Hematopoietic multipotent progenitor cell treated with erythropoietin and hydrocortisone succinate and interleukin-3 and kit ligand, for 17 days (in vitro differentiated cells): ENCODE measurements at places on chromosomes 3 and 15.

- no peak for DNase-seq
Measured at GRCh38 chr3:124805671-124806070, 75.4 kb downstream of the UMPS start.

GRCh38 chr3:179702271-179702947, 49.6 kb downstream of the USP13 start:
- DNase-seq = no peak

DNA sequence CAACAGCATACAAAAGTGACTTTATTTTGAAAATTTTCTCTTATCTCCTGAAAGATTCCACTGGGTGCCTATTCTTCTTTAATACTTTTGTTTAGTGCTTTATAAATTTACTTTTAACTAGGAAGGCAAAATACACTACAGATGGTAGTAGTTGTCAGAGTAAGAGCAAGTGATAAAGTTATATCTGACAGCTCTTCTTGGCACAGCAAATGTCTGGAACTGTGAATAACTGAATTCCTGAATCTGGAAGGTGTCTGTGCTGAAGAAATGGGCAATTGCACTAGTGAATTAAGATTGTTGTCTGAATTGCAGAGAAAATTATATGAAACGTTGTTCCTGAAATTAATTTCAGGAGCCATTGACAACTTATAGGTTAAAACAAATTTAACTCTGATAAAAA, 213.8 kb upstream of the CBLB start:
- DNase-seq = no peak

- no peak for DNase-seq
Measured at GRCh38 chr3:151384741-151385174, at the start of gene P2RY12. Gene P2RY12, minus strand, starts transcription at chr3:151384753. Its CDS starts 45,908 bp downstream, at chr3:151338845.

- DNase-seq = no peak
Measured at GRCh38 chr15:52437646-52438045, 91.0 kb downstream of the MYO5A start.

- no peak for DNase-seq
Measured at GRCh38 chr3:9955611-9956352, 3.6 kb upstream of the PRRT3 start.

DNA sequence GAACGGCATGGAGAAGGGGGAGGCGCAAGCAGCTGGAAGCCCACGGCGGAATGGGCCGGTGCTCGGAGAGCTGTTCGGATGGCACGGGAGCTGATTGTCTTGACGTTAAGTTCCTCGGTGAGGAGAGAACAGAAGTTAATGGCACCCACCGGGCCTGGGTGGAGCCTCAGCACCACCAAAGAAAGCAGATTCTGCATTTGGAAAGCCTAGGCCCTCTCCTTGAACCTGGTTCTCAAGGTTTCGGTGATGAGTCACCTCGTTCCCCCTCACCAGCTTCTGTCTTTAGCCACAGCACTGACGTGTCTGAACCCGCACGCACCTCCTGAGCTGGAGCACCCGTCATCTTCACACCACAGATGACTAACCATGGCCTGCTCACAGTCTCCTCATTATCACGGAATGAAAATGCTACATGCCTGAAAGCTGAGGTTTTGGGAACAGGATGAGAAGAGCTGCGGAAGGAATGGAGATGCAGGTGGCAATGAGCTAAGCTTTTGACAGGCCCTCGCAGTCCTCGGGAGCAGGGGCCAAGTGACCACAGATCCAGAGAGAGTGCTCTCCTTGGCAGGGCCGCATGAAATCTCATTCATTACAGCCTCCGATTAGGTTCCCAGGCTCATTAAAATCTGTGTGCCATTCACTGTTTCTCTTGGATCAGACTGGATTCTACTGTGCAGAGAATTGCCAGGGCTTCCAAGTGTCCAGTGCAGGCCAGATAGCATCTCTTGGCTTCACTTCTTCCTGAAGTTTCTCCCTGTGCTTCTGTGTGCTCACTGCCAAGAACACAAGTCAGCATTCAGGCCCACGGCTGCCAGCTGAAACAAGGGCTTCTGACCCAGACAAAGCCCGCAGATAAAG, 96.3 kb upstream of the DLG1 start:
- DNase-seq = no peak

DNA sequence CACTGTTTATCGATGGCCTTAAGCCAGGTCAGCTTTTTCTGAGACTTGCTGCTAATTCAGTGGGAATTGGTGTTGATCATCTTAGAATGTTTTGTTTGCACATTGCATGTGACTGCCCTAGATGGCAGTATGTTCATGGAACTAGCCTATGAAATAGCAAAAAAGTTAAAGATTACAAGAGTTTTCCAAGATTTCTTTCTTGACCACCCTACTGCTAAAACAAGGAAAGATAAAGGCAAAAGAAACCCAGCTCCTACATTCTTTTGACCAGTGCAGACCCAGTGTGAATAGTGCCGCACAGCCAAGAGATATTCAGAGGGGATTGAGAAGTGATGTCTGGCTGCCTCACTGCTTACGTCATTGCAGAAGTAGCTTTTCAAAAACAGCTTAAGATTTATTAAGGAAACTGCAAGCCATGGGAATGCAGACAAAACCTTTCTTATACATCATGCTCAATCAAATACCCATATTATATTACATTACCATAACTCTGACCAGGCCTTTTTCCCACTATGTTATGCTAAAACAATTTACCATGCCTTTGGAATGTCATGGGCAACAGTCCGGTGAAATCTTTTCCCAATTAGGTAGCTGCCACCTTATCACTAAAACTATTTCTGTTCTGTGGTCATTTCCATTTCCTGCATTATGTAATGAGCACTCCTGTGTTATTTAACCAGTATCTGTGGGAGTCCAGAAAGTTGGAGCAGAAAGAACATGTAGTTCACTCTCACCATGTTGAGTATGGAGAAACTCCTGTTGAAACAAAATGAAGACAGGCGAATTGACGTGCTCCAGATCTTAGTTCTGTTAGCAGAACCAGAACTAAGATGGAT, 6.0 kb downstream of the PHLDB2 start:
- DNase-seq = no peak

DNA sequence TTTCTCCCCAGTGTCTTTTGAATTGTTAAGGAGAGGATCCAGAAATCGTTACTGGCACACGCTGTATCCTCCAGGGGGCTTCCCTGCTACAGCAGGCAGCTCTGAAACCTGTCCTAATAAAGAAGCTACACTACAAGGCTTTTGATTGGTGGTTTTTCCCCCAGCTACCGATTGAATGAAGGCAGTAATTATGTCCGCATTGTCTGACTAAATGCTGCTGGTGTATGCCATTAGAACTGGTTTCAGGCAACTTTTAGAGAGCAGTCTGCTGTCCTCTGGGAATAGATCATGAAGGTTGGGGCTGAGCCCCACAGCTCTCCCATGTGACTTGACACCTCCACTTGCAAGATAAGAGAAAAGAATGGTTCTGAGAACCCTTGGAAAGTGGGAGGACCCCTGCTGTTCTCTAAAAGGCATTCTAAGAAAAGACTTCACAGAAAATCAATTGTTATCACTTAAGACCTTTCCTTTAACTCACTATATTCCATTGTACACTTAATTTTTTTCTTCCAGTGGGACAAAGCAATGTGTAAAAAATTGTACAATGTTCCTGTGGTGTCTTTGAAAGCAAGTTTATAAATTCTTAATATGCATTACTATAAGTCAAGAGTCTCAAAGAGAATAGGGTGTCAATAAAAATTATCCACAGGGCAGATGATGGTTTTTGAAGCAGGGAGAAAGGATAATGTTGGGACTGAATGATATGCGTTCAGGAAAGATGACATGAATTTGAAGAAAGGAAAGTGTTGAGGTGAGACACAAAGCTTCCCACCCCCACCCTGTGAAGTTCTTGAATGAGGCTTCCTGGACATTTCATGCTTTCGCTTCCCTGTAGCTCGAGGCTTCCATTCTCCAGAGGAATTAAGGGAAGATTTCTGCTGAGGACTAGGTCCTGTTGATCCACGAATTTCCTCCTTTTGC, 53.0 kb upstream of the DAZL start:
- DNase-seq = no peak

DNA sequence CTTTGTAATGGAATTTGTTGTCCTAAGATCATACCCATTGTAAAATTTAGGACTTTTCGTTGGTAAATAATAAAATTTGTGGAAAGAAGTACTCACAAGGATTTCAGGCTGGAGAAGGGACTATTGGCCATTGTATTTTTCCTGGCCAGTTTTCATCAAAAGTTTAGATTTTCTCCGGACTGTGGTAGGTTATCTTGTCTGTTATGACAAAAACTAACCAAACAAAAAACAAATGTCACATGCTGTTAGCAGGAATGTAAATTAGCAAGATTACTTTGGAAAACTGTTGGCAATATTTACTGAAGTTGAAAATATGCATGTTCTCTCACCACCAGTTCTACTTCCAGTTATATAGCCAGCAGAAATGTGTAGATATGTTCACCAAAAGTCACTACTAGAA, 27.8 kb downstream of the PDE8A start:
- no peak for DNase-seq

- no peak for DNase-seq
Measured at GRCh38 chr15:97915261-97915660, 45.2 kb upstream of the ARRDC4 start.

DNA sequence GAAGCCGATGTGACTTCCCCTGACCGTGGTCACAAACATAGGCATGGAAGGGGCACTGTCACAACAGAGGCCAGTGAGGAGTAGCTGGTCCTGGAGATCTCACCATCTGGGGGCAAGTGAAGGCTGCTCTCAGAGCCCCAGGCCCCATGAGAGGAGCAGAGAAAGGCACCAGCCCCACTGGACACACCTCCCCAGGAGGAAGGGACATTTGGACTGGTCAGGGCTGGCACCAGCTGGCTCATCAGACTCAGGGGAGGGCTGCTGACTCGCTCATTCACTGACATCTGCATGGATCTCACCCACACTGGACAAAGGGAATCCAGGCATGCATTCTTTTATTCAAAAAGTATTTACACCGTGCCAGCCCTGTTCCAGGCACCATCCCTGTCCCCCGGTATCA, 26.8 kb downstream of the ESYT3 start:
- DNase-seq = no peak

DNA sequence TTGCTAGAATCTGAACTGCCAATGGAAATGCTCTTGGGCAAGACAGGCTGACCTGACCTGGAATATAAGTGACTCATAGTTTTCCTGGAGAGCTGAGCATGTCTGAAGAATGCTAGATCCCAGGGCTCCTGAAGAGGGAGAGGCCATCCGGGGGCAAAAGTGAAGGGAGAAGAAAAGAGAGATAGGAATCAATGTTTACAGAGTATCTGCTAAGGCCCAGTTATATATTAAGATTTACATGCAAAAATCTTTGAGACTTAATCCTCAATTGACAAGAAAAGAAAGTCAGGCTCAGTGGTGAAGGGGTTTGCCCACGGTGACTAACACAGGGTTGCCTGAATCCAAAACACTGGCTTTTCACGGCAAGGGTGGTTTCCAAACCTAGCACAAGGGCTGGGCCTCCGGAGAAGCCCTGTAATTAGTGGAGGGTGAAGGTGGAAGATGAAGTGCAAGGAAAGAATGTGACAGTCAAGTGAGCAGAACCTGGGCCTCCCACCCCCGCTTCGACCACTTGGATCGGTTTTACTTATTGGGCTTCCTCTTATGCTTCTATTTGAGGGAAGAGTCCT, 91.7 kb upstream of the FGF12 start:
- no peak for DNase-seq

DNA sequence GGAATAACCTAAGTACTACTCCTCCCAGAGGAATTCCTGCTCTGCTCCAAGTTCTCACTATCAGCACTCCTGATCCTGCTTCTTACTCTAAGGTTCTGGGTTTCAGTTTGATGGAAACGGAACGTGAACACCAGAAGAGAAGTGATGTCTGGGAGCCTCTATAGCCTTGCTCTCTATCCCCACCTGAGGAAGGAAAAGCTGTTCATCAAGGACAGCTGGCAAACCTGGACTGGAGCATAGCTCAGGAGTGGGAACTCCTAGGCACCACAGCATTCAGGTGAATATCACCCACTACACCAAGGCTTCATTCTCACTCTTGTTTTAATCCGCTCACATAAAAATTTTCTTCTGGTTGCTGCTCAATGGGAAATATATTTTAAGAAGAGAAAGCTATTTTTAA, 13.0 kb upstream of the CADPS start:
- no peak for DNase-seq

DNA sequence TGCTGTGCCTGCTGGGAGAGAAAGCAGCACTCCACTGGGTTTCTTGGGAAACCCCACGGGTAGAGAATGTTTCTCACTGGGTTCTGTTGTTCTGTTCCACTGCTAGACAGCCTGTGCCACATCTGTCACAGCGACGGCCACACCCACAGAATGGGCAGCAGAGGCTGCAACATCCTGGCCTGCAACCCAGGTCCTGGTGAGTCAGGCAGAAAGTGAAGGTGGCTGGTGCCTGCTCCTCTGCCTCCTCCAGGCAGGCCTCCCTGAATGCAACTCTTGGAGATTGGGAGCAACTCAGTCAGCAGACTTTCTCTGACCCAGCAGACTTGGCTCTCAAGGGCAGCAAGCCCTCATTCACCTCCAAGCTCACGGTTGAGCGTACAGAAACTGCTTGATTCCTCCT, 13.0 kb downstream of the C3orf18 start:
- no peak for DNase-seq

DNA sequence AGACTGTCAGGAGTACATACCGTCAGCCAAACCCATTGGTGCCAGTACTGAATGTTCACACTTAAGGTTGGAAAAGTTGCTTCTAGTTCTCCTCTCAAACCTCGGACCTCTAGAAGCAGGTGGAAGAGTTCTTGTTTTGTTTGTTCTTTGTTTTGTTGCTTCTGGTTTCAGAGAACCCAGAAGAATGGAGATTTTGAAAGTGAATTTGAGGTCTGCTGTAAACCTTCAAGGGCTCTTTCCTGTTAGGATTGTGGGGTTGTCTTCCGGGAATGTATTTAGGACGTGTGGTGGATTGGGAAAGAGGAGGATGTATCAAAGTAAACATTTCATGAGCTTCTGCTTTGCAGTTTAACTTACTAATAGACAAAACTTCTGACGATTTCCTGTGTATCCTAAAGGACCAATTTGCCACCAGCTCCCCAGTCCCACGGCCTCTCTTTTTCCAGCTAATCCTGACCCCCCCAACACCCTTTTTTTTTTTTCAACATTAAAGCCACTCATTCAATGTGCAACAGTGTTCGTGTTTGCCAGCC, 50.3 kb downstream of the FILIP1L start:
- no peak for DNase-seq
